A549 treated with CpdA at 1 μM for 4 hours (cell line): ENCODE measurements at places on chromosomes 13 and 19. TPM values are rescaled to one million over a fixed set of nuclear protein-coding genes. Genes with fewer than 3 reads are reported as not detected.

Gene ZNF587B
- total RNA-seq, result 6.7 to 11.5 TPM (median 8.0 TPM) in 5 replicates

Gene ZSCAN4
- total RNA-seq, result not detected in 5 replicates

Gene ZSWIM9
- 5.7 to 8.5 TPM (median 7.5 TPM) in 5 replicates for total RNA-seq

Gene IRGC
- not detected in 5 replicates for total RNA-seq

Gene MAP4K1
- 0.30 to 1.5 TPM (median 1.1 TPM) in 5 replicates for total RNA-seq

Gene IZUMO2
- not detected in 5 replicates for total RNA-seq

Gene ADGRL1
- 2.9 to 3.4 TPM (median 3.1 TPM) in 5 replicates for total RNA-seq

Gene CHAMP1
- 19.3 to 24.0 TPM (median 20.1 TPM) in 5 replicates for total RNA-seq
